ENCODE measurements at places on chromosomes 1 and 21.

GRCh38 chr1:234135501-234135900, 231.0 kb downstream of the SLC35F3 start:
- DNase-seq: no peak

DNA sequence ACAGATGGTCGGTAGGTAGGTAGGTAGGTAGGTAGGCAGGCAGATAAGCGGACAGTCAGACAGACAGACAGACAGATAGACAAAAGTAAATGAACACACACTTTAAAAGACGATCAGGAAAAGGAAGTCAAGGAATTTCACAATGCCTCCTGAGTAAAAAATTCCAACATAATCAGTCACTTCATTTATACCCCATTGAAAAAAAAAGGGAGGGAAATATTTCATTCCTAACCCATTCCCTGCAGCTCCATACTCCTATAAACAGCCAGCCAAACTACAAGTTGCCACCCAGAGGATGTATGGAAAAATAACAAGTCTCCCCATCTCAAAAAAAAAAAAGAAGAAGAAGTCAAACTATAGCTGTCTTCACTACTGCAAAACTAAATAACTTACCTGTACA, 43.4 kb downstream of the ZZZ3 start:
- DNase-seq: no peak

DNA sequence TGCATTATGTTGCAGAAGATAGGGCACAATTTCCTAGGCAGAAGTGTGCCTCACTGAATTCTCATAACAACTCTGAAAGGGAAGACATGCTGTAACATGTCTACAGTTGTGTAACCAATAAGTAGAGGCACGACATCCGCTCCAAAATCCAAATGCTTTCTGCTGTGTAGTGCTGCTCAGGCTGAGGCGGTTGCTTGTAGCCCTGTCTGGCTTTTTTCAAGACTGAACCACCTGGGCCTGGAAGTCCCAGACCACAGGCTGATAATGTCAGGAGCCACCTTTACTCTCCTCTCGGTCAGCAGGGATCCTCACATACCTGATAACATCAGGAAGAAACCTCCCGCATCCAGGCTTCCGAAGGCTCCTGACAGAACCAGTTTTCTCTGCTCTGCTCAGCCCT, 10.9 kb downstream of the AKNAD1 start:
- no peak for DNase-seq

- no peak for DNase-seq
Measured at GRCh38 chr1:39293375-39294070, 89.0 kb downstream of the MACF1 start.

DNA sequence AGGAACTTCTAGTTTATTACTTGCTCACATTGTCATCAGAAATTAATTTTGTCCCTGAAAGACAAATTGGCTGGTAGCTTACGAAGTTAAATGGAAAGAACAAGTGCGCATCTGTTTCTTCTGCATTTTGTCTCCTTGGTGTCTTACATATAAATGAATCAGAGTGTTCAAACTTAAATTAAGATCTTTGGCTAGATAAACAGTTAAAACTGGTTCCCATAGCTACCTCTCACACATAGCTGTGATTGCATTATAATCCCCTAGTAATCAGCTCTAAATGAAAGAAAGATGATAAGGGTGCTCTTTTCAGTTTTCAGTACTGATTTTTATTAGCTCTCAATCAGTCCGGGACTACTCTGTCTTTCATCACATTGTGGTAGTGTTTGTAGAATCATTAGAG, 124.2 kb upstream of the LMO4 start:
- DNase-seq: no peak

DNA sequence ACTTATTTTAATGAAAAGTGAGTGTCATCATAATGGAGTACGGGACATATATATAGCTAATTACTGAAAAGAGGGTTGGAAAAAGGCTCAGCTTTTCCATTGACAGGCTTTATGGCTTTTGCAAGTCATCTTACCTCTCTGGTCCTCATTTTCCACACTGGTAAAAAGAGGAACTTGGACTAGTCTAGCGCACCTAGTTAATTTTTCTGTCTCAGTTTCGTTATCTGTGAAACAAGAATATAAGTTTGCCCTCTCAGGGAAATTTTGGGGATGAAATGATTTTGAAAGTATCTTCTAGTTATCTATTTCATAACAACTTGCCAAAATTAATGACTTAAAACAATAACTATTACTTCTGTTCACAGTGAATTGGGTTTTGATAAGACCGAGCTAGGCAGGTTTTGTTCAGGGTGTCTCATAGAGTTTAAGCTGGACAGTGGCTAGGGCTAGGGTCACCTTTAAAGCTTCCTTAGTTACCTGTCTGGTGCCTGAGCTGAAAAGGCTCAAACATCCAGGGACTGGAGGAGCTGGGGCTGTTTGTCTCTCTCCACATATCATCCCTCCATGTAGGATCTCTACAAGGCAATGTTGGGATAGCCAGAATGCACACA, 91.7 kb downstream of the TYW3 start:
- no peak for DNase-seq
